ENCODE measurements at places on chromosomes 4 and X.
A peak's percentile ranks its signal among the peaks of the same experiment; 100 is the strongest.

- peak; percentile 46 for DNase-seq
These were observed 27.3 kb downstream of the CT45A1 start for GRCh38 chrX:135740681-135741149.

DNA sequence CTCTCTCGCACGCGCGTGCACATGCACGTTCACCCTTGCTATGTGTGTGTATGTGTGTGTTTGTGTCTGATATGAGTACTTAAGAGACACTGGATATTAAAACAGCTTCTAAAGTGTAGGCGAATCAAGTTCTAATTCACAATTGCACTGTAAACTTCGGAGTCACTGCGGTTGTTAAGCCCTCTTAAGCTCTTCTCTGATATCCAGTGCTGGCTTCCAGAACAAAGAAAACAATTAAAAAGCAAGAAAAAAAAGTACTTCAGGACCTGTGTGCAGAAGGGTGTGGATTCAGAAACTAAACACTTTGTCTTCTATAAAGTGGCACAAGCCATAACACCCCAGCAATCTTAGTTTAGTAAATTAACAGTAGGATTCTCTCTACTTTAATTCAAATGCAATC lies 300.2 kb downstream of the PCDH7 start:
- no peak for DNase-seq

DNA sequence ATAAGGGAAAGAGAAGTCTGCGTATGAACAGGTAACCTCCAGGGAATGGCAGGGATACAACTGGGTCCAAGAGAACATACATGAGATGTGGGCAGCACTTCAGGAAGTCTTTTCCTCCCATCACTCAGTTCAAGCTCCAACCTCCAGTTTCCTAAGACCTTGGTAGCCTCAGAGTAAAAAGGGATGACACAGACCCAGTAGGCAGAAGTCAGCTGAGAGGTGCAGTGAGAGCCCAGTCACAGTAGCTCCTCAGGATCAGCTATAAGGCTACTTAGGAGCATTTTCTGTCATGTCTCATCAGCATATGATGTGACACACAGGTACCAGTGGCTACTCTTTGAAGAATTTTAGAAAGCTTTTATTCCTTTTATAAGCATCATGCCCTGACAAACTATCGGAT lies 12.5 kb upstream of the STS start:
- no peak for DNase-seq

- no peak for DNase-seq
These were observed 20.4 kb downstream of the SPCS3 start for GRCh38 chr4:176339936-176340761.

- no peak for DNase-seq
These were observed 22.9 kb downstream of the ABLIM2 start for GRCh38 chr4:8135666-8136065.

DNA sequence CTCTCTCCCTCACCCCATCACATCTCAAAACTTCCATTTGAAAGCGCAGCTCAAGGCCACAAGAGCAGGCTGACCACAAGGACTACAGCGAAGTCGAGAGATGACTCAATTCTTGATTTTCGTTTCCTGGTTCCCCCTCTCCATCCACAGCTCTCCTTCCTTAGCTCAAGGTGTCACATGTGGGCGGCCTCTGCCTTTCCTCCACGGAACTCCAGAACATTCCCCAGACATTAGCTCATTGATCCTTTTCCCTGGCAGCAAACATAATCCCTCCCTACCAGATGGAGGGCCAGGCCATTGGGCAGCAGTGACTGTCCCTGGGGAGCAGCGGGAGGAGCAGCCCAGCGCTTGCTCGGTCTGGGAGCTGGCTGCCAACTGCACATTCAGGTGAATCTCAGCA lies 56.3 kb downstream of the CCDC149 start:
- no peak for DNase-seq

GRCh38 chrX:16039363-16039762 lies 84.0 kb upstream of the GRPR start:
- DNase-seq: no peak

- no peak for DNase-seq
These were observed 109.8 kb downstream of the DCTD start for GRCh38 chr4:182807346-182807745.

- DNase-seq: no peak
These were observed 8.0 kb upstream of the ODAPH start for GRCh38 chr4:75547647-75548387.

- no peak for DNase-seq
These were observed 298.7 kb upstream of the EPHA5 start for GRCh38 chr4:65968831-65969558.

- no peak for DNase-seq
These were observed 568.0 kb downstream of the PDHA2 start for GRCh38 chr4:96407738-96408463.

DNA sequence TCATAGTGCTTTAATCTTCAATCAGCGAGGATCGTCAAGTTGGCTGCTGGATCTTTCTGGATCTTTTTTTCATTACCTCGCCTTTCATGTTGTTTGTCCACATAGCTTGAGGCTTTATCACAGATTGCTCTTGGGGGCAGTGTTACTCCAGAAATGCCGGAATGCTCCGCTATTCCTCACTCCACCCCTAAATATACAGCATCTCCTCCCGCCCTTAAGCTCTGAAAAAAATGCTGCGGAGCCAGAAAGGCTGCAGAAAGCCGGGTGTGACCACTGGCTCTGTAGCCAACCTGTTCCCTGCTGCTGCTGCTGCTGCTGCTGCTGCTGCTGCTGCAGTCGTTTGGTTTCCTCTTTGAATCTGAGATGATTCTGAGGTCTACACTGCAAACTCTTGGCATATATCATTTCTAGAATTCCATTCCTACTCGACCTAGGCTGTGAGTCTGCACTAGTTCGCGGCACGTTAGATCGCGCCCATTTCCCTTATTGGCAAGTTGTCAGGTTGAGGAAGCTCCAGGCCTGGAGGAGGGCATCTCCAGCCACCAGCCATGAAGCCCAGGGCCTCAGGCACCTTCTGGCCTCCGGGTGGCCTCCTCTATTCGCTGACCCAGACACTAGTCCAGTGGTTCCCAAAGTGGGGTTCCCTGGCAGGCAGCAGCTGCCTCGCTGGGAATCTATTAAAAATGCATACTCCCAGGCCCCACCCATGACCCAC lies 34.2 kb downstream of the WDR13 start:
- peak; percentile 94 for DNase-seq

DNA sequence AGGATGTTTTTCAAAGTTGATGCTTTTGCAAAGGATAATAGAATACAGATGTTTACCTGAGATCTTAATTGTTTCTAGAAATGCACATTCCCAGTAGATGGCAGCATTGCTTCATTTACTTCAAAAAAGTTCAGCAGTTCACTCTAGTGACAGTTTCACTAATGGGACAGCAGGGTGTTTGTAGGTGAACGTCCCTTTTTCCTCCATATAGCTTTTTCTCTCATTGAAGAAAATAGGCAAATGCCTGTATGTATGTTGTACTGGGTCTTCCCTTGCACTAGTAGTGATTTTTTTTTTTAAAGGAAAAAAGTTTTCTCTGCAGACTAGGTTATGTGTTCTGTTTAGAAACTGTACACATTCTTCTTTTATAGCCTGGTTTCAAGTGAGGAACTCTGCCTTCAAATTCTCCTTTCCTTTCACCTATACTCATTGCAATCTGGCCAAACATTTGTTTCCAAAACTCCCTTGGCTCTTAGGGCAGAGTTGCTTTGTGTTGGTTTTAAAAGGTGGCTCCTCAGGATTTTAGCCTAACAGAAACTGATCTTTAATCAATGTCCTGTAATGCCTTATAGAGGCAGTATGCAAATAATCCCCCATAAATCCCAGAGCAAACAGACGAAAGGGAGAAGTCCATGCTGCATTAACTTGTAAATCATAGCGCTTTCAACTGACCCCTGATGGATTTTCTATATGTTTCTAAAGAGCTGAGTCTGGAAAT lies 86.3 kb downstream of the EGF start:
- DNase-seq: peak; percentile 76

DNA sequence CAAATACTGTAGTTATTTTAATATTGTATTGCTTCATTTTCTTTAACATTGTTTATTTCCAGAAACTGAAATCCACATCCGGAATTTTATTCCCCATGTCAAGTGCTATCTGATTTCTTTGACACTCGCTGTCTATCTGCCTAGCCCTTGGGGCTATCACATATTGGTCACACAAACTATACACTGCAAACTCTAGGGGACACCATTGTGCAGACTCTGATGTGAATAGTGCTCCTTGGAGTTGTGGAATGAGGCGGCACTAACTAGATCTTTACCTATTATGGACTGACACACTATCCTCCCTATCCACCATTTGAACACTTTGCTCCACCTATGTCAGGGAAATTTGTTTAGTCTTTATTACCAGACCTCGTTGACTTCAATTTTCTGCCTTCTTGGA lies 534.5 kb downstream of the GLUD2 start:
- DNase-seq: no peak

- DNase-seq: no peak
These were observed 30.4 kb downstream of the ADH7 start for GRCh38 chr4:99404595-99405287.

GRCh38 chr4:14669371-14669770 lies 332.9 kb upstream of the CPEB2 start:
- no peak for DNase-seq

- DNase-seq: no peak
These were observed 305.4 kb downstream of the ARAP2 start for GRCh38 chr4:35938936-35939335.

- DNase-seq: no peak
These were observed 52.0 kb upstream of the PDLIM5 start for GRCh38 chr4:94399721-94400120.

- DNase-seq: no peak
These were observed 33.5 kb upstream of the SH3KBP1 start for GRCh38 chrX:19920945-19921344.

GRCh38 chrX:7283741-7284140 lies 135.8 kb upstream of the PUDP start:
- no peak for DNase-seq

GRCh38 chrX:138858438-138858837 lies 146.9 kb upstream of the FGF13 start:
- no peak for DNase-seq

- no peak for DNase-seq
These were observed 140.3 kb upstream of the PAK3 start for GRCh38 chrX:110955706-110956105.

DNA sequence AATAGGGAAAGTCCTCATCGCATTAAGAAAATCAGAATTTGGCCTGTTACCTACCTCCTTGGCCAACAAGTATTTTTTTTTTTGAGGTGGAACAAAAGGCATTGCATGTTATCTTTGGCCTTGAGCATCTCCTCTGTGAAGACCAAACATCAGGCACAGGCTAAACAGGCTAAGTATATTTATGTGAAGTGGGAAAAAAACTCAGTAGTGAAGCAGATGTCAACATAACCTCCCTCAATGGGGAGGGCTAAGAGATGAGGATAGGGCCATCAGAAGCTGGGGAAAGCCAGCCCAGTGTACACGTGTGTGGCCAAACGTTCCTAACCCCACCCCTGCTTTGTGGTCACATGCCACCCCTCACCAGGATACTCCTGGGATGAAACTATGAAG lies 102.5 kb downstream of the FNIP2 start:
- DNase-seq: no peak

DNA sequence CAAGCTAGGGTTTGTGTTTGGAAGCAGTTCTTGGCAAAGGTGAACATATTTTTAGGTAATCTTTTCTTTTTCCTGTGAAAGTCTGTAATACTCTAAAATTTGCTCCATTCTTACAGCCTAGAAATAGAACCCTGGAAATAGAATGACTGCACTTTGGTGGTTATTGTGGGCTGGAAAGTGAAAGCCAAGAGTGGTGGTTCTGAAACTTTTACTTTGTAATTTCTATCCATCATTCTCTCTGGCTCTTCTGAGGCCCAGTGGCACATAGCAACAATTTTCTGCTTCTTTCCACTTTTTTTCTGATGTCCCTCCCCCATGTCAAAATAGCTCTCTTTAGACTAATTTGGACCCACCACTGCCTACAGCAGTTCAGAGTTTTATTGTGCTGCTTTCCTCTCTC lies 300.4 kb upstream of the RPS6KA3 start:
- DNase-seq: no peak

DNA sequence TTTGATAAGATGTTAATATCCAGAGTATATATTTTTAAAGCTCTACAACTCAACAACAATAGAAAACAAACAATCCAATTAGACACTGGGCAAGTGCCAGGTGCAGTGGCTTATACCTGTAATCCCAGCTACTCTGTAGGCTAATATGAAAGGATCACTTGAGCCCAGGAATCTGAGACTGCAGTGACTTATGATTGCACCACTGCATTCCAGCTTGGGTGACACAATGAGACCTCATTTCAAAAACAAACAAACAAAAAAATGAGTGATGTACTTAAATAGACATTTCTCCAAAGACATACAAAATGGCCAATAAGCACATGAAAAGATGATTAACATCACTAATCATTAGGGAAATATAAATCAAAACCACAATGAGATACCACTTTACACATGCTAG lies 356.8 kb upstream of the PCDH10 start:
- no peak for DNase-seq

DNA sequence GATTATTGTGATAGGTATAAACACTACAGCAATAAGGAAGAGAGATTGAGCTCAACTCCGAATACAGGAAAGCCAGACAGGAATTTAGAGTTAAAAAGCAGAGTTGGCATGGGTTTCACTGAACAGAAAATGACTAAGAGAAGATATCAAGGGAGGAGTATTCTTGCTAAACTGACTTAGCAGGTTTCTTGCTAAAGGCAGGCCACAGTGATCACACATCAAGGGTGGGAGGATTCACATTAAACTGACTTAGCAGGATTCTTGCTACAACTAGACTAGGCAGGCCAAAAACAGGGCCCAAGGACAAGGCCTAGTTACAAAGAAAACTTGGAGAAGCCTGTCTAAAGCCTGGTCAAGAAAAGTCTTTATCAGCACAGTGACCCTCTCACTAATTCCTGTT lies 195.1 kb downstream of the MAGEB5 start:
- peak; percentile 4 for DNase-seq

GRCh38 chr4:99361899-99362275 lies 9.3 kb upstream of the ADH1C start:
- DNase-seq: no peak

- DNase-seq: no peak
These were observed 1499.9 kb downstream of the PCDH18 start for GRCh38 chr4:136032391-136032790.

GRCh38 chr4:186148336-186148975 lies 42.9 kb upstream of the CYP4V2 start:
- DNase-seq: no peak

DNA sequence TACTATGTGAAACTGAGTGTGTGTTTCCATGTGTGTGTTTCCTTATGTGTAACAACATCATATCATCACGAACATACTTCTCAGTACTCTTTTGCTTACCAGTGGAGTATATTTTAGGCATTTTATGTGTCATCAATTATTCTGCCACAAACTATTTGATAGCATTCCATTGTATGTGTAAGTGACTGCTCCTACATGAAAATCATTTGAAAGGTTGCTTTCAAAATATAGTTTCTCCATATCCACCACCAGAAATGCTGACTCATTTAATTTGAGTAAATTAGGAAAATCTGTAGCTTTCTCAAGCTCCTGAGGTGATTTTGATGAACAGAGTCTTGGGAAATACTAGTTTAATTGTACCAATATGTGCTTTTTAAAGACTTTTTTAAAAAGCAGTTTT lies 376.2 kb downstream of the PCDH18 start:
- no peak for DNase-seq
